ENCODE measurements at places on chromosomes 5 and 9.

DNA sequence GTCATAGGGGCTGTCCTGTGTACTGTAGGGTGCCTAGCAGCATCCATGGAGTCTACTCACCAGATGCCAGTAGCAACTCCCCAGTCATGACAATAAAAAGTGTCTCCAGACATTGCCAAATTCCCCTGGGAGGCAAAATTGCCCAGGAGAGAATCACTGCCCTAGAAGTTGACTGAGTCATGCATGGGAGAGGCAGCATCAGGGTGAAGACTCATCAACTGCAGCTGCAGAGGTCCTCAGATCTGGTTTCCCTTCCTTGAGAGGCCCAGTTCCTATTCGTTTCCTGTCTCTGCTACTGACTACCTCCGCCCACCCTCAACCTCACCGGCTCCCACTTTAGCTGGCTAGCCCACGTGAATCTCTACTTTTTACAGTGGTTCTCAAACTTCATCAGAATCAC, 88.6 kb upstream of the AGXT2 start:
- no peak for DNase-seq

DNA sequence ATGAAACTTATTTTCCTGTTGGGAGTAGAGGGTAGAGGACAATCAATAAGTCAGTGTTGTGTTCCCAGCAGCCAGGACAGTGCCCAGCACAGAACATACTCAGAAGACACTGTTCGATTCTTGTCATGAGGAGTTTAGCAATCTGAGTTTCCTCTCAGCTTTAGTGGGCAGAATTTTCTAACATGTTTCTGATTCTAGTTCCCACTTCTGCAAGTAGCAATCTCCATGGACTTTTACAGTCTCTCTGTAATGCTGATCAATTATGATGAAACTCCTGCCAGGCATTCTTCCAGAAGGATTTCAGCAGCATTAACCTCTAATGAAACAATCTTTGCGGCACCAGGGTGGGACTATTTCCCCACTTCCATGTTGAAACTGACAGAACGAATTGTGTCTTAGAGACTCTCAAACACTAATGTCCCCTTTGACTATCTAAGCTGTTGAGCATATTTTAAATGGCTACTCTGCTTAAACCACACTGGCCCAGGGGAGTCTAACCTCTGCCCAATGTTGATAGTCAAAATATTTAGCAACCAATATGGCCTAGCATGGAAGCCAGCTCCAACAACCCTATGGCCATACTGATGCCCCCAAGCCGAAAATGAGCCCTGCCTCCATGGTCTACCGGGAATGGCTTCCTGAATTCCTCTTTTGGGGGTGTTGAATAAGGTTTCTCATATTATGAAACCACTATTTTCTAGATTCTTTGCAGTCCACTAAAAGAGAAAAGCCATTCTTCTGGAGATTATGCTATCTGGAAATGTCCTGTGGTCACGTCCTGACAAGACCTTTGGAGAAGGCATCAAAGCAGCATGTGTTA, 484.3 kb downstream of the BNC2 start:
- no peak for DNase-seq

DNA sequence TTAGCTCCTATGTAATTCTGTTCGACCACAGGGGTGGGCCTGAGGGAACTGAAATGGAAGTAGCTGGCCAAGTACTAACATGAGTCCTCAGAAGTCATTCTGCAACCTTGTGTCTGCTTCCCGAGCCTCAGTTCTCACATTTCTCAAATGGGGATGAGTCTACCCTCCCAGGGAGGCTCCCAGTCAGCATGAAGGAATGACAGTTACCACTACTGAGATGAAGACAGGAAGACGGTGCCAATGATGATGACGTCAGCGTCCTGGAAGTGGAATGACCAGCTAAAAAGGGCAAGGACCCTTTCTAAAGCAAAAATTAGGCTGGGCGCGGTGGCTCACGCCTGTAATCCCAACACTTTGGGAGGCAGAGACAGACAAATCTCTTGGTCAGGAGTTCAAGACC, 6.8 kb downstream of the PIP5KL1 start:
- no peak for DNase-seq

DNA sequence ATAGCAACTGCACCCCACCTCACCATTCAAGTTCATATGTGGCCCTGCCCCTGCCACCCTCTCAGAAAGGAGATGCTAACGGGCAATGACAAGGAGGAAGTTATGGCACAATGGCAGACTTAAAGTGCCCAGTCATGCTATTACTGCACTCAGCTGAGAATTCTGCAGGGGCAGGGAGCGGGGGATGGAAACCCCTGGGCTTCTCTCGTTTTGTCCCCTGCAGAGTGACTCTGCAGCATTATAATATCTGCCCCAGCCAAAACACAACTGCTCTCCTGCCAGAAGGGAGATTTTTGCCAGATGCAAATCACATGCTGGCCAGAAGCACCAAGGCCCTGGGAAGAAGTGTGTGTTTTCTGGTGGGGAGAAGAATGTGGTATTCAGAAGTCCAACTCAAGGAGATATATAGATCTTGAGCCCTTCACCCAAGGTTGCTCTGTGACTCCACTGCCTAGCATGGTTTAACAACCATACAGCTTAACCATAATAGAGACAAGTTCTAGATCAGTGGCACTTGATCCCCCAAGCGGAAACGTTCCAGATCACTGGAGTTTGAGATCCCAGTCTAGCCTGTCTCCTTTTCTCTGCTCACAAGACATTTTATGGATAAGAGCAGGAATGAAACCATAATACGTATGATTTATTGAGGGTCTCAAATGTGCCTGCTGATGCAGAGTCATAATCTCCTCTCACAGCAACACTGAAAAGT, 207.0 kb upstream of the MAP3K1 start:
- DNase-seq, result no peak

GRCh38 chr5:108711898-108712297, 35.8 kb upstream of the FER start:
- no peak for DNase-seq

- DNase-seq, result no peak
Observed at GRCh38 chr5:101897914-101898313, 398.2 kb downstream of the SLCO4C1 start.

DNA sequence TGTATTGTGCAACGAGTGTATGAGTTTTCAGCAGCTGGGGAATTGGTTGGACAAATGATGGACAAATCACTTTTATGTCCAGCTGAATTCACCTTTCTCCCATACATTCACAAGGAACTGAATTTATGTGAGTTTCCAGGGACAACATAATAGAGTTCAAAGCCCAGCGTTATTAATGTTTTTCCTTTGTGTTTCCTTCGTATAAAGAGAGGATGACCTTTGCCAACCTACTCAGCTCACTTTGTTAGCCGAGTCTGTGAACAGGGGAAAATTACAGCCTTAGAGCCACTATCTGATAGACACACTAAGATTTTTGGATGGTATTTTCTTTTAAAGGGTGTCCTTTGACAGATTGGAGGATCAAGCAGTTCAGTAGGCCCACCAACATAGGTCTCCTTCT, 352.5 kb downstream of the KIF4B start:
- DNase-seq, result no peak

- no peak for DNase-seq
Observed at GRCh38 chr5:170182491-170182890, 50.3 kb upstream of the C5orf58 start.

Data from T-helper 2 cell (primary cell).